ENCODE measurements at places on chromosomes 2 and 18. TPM values are rescaled to one million over a fixed set of nuclear protein-coding genes. Genes with fewer than 3 reads are reported as not detected.
A peak's percentile ranks its signal among the peaks of the same experiment; 100 is the strongest.

DNA sequence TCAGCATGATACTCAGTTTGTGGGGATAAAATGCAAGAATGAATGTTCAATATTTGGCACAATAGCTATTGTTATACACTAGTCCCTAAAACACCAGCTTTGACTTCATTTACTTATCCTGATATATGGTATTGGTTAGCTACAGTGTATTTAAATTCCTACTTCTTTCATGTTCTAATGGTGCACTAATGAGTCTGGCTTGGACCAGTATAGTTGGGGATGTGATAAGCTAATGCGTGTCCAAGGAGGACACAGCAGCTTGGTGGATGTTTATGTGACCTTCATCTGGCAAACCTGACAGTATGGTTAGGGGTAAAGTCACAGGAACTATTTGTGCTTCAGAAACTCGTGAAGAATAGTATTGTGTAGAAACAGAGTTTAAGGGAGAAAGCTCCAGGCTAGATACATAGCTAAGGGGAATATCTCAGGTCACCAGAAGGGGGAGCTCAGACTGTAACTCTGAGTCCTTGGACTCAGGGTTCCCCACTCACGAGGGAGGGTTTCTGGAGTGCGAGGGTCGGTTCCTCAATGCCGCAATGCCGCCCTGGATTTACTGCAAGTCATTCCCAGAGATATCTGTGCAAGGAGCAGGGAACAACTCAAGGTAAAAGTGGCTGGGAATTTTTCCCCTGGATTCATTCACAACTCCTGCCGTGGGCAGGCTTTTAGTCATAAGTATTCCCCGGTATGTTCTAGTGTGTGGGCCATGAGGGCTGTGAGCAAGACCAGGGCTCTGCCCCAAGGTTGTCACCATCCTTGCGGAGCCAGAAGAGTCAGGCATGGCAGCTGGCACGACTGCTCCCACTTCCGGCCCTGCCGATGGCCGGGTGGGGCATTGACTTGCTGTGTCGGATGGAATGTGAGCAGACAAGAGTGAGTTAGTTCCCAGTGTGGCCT is 14.5 kb downstream of the IL1R2 start:
- peak; percentile 72 for DNase-seq
- H3K27me3 ChIP-seq: no peaks in the 10 kb centered on the region
- no peak overlapping the region for H3K27ac ChIP-seq

The PLEKHH2 gene
- 1.1 TPM for polyA plus RNA-seq

GRCh38 chr2:2007551-2008501 is 263.5 kb upstream of the PXDN start:
- H3K36me3 ChIP-seq: no peaks in the 10 kb centered on the region
- no peak overlapping the region for H3K27ac ChIP-seq
- no peak overlapping the region for H3K4me3 ChIP-seq
- no peaks in the 10 kb centered on the region for H3K27me3 ChIP-seq
- no peak for DNase-seq

DNA sequence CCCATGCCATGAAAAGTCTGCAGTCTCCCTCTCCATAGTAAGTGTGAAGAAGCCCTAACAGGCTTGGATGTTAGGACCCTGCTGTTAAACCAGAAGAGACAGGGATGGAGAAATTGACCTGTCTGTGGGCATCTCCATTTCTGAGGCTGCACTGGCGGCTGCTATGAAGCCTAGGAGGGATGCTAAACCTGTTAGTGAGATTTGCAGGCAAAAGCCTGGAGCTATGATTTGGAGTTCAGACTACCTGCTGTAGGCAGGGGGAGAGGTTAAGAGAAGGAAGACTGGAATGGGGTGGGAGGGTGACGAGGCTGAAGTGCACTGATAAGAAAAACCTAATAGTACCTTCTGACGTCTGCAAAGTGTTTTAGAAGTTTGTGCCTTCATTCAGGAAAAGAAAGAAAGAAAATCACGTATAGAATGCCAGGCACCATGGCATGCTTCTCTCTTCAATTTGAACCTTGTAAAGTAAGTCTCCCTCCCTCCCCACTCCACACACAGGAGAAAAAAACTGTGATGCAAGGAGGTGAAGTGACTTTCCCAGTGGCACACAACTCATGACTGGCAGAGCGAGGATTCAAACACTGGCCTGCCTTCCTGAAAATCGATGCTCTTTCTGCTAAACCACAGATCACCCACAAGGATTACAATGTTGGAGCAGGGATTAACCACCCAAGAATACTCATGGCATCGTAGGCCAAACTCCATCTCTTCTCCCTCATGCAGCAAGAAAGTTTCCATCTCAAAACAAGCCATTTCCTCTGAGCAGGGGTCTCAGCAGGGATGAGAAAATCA is 98.5 kb upstream of the PKDCC start:
- H3K27ac ChIP-seq: no peak overlapping the region
- H3K36me3 ChIP-seq: no peaks in the 10 kb centered on the region
- H3K4me3 ChIP-seq: no peak overlapping the region
- DNase-seq: no peak
- H3K27me3 ChIP-seq: no peaks in the 10 kb centered on the region

- no peak overlapping the region for H3K4me3 ChIP-seq
- H3K4me1 ChIP-seq: peaks cover 40% of the 10 kb centered on the region
- no peaks in the 10 kb centered on the region for H3K27me3 ChIP-seq
- peaks cover 77% of the 10 kb centered on the region for H3K36me3 ChIP-seq
Measured at GRCh38 chr2:189104934-189105333, 74.6 kb downstream of the COL5A2 start.

The FSHR gene
- not detected for polyA plus RNA-seq

DNA sequence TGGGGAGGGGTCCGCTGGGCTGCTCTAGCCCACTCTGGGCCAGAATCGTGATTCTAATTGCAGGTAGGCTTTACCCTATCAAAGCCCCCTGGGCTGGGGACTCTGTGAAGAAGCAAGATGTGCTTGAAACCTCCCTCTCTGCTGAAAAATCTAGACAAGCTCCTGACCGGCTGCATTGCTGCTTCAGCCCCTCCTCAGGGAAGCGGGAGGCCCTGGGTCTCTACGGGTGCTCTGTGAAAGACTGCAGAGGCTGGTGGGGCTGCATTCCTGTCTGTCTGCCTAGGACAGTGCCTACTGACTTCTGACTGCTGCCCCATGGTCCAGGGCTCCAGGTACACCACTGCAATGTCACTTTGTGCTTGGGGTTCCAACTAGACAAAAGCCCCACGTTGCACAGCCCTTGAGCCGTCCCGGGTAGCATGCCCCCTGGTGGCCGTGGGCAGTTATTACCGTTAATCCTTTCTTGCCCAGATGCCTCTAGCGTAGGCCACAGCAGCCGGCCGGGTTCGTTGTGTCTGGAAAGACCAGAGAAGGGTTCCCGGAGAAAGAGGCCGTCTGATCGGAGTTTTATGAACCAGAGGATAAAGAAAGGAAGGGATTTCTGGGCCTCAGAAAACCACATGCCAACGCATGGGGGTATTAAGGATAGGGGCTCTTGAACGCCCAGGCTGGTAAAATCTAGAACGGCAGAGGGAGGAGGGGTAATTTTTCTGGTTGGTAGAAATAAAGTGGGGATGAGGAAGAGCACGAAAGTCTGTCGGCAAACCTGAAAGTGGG is 15.9 kb upstream of the C1QL2 start:
- no peaks in the 10 kb centered on the region for H3K27me3 ChIP-seq
- DNase-seq: peak; percentile 54
- no peak overlapping the region for H3K4me3 ChIP-seq
- H3K27ac ChIP-seq: no peak overlapping the region
- H3K36me3 ChIP-seq: no peaks in the 10 kb centered on the region
- peaks cover 2% of the 10 kb centered on the region for H3K4me1 ChIP-seq

The CRYGD gene
- not detected for polyA plus RNA-seq

DNA sequence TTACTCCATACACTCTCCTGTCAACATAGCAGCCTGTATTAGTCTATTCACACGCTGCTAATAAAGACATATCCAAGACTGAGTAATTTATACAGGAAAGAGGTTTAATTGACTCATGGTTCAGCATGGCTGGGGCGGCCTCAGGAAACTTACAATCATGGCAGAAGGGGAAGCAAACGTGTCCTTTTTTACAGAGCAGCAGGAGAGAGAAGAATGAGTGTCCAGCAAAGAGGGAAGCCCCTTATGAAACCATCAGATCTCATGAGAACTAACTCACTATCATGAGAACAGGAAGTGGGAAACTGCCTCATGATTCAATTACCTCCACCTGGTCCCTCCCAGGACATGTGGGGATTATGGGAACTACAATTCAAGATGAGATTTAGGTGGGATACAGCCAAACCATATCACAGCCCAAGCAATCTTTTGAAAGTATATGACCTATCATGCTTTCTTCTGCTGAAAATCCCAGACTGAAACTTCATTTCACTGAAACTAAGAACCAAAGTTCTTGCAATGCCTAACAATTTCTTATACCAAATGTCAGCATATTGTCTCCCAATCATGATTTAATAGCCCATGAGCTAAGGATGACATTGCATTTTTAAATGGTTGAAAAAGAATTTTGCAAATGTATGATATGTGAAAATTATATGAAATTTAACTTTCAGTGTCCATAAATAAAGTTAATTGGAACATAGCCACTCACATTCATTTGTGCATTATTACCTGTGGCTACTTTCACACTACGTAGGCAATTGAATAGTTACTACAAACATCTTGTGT is 686.8 kb upstream of the ZEB2 start:
- H3K4me3 ChIP-seq: no peak overlapping the region
- no peak overlapping the region for H3K27ac ChIP-seq
- H3K4me1 ChIP-seq: no peaks in the 10 kb centered on the region
- DNase-seq: no peak
- no peaks in the 10 kb centered on the region for H3K36me3 ChIP-seq

GRCh38 chr18:23158058-23158457 is 22.8 kb downstream of the CABLES1 start:
- H3K4me1 ChIP-seq: peaks cover 19% of the 10 kb centered on the region
- DNase-seq: no peak
- H3K27me3 ChIP-seq: no peaks in the 10 kb centered on the region

- no peak for DNase-seq
- no peaks in the 10 kb centered on the region for H3K27me3 ChIP-seq
- H3K4me1 ChIP-seq: no peaks in the 10 kb centered on the region
- no peak overlapping the region for H3K27ac ChIP-seq
- no peak overlapping the region for H3K4me3 ChIP-seq
Measured at GRCh38 chr2:99780276-99780675, 290.5 kb upstream of the REV1 start.

GRCh38 chr2:101901241-101901640 is 90.5 kb upstream of the IL1R2 start:
- H3K27ac ChIP-seq: no peak overlapping the region
- DNase-seq: no peak
- H3K4me1 ChIP-seq: no peaks in the 10 kb centered on the region
- no peaks in the 10 kb centered on the region for H3K27me3 ChIP-seq
- peaks cover under 1% of the 10 kb centered on the region for H3K36me3 ChIP-seq

The GRB14 gene
- 0.22 TPM for polyA plus RNA-seq

GRCh38 chr18:57390044-57390443 is 37.7 kb downstream of the ST8SIA3 start:
- no peak overlapping the region for H3K4me3 ChIP-seq
- no peak for DNase-seq
- H3K36me3 ChIP-seq: no peaks in the 10 kb centered on the region
- H3K27me3 ChIP-seq: no peaks in the 10 kb centered on the region
- no peak overlapping the region for H3K27ac ChIP-seq
- no peaks in the 10 kb centered on the region for H3K4me1 ChIP-seq

The CAPN13 gene
- polyA plus RNA-seq: not detected

DNA sequence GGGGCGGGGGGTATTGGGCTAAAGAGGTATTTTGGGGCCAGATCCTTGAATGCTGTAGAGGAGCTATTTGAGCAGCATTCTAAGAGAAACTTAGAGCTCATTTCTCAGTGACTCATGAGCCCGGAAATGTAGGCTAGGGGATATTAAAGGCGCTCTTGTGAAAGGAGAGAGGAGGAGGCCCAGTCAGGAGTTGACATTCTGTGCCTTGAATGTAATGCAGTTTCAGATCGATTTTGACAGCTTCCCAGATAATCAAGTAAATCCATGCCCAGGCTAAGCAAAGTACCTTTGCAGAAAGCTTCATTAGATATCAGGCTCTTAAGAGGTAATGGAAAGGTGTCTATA is 1.5 kb downstream of the CAB39 start:
- no peaks in the 10 kb centered on the region for H3K27me3 ChIP-seq
- DNase-seq: peak; percentile 89
- H3K36me3 ChIP-seq: no peaks in the 10 kb centered on the region
- H3K4me1 ChIP-seq: peaks cover 25% of the 10 kb centered on the region
- peak overlapping the region; percentile 86 for H3K27ac ChIP-seq

GRCh38 chr2:60811491-60812375 is 55.7 kb downstream of the PAPOLG start:
- no peak overlapping the region for H3K4me3 ChIP-seq
- peaks cover under 1% of the 10 kb centered on the region for H3K4me1 ChIP-seq
- H3K27me3 ChIP-seq: no peaks in the 10 kb centered on the region
- no peak for DNase-seq
- H3K27ac ChIP-seq: no peak overlapping the region

Measured in GM23248 (cell line).